ENCODE measurements at places on chromosomes 2 and 18.

GRCh38 chr2:158779621-158780020 is 15.5 kb upstream of the DAPL1 start:
- no peak for DNase-seq

- peak; percentile 93 for DNase-seq
Measured at GRCh38 chr2:175837046-175837445, 165.0 kb downstream of the LNPK start.

DNA sequence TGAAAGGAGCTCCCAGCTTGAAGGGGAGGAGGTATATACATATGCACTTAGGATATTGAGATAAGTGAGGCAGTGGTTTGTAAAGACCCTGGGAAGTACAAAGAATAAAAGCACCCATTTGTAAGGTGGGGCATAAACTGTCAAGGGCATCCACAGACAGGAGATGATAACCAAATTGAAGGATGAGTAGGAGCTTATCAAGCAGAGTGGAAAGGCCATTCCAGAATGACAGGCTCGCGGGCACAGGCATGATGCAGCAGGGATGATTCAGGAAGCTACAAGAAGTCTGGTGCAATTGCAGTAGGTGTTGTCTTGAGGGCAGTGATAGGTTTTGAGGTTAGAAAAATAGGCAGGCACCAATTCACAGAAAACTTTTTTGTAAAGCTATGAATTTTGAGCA is 504.8 kb downstream of the PIK3C3 start:
- DNase-seq = no peak

DNA sequence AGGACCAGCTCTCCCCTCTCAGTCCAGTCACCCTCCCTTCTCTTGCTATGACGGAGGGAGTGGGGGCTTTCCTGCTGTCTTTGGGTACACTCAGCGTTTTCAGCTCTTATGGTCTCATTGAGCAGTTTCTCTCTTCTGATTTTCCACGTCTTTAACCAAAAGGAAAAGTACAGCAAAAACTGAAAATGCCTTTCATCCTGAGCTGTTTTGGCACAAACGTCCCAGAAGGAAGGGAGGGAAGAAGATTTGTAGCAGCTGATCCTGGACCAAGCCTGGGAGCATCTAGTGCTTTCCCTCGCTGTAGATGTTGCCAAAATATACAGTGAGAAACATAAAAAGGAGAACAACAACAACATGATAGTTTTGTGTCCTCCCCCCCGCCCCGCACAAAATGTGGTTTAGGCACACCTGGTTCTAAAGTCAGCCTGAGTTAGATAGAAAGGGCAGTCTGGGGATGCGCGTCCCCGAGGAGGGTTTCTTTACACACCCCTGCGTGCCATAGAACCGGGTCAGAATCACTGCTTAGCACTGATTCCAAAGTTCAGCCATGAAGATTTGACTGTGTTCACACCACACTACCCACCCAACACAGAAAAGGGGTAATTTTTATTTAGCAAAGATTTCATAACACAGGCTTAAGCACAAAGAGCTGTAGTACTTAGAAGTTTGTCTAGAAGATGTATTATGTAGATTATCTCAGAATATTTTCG is 53.4 kb downstream of the SLC40A1 start:
- no peak for DNase-seq

- no peak for DNase-seq
Measured at GRCh38 chr2:127637236-127637630, 8.7 kb upstream of the GPR17 start.

GRCh38 chr2:121080013-121080772 is 204.8 kb downstream of the TFCP2L1 start:
- peak; percentile 57 for DNase-seq

GRCh38 chr2:201420442-201421113 is 30.7 kb downstream of the TRAK2 start:
- peak; percentile 89 for DNase-seq

- DNase-seq = no peak
Measured at GRCh38 chr2:29273685-29274611, 158.7 kb downstream of the CLIP4 start.

DNA sequence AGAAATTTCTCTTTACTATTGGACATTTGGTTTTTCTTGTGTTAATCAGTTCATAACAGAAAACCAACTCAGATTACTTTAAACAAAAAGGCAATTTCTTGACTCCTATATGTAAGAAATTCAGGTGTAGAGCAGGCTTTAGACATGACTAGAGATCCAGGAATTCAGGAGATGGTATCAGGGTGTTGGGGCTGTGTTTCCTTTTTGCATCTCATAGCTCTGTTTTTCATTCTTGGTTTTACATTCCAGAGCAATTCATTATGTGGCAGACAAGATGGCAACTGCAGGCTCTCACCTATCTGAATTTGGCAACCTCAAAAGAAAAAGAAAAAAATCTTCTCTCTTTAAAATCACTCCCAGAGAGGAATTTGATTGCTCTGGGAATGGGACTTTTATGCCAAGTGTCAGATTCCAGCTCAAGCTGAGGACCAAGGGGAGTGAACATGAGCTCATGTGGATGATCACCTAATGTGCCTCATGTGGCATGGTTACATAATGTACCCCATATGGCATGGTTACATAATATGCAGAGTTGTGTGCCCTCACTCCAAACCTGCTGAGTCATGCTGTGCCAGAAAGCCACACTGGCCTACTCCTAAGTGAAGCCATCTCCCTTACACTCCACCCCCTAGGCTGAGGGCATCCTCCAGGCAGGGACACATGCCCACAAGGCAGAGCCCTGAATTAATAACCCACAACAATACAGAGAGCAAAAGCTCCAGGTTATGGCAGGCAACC is 282.7 kb downstream of the MBD2 start:
- peak; percentile 48 for DNase-seq

DNA sequence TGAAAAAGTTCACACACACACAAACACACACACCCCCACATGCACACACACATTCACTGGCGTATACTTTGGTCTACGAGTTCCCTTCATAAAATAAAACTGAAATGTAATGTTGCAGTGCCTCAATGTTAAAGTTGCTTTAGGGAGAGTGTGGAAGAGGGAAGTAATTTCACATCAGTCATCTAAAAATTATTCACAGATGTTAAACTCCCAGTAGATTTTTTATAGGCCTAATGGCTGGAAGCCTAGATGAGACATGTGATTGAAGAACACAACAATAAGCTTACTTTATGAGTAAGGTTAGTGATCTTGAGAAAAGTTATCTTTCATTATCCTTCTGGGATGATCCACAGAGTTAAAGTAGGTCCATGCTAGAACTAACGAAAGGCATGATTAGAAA is 506.7 kb upstream of the CNTNAP5 start:
- peak; percentile 62 for DNase-seq

- no peak for DNase-seq
Measured at GRCh38 chr2:235834781-235835180, 333.4 kb downstream of the GBX2 start.

- peak; percentile 71 for DNase-seq
Measured at GRCh38 chr2:65050931-65051330, 5.3 kb upstream of the CEP68 start.

Data from fibroblast of skin of right biceps (primary cell).